COR-L47 (cell line): ENCODE measurements at places on chromosomes 13 and 19.

DNA sequence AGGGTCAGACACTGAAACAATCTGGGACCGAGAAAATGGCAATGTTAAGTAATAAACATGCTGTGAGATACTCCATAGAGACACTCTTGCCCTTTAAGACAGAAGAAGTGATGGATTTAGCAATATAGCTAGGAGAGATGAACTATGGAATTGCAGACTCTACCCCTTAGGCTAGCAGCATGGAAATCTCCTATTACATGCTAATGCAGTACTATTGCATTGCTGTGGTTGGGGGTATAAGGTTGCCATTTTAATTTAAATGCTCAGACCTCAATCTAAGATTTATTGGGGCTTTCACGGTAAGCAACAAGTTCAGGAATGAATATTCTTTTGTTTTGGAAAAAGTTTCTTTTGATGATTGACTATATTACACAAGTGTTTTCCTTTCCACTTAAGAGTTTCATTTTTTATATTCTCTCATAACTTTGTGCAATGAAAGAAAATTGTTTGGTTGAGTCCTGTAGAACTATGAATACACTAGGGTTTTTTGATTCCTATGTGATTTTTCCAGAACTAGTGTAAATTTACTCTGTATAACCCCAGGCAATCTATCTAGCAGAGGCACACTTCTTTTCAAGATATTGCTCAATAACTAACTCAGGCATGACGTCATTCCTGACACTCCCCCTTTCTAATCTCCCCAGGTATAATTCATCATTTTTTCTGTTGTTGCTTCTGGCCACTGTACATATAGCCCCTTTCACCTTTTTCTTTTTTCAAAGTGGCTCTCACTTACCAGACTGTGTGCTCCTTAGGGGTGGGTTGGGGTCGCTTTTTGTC is 394.7 kb upstream of the KLF12 start:
- DNase-seq: no peak

- no peak for DNase-seq
These were observed 91.8 kb downstream of the MIPEP start for GRCh38 chr13:23797276-23797903.

- DNase-seq: peak; percentile 88
These were observed 45.2 kb downstream of the CDADC1 start for GRCh38 chr13:49292742-49293486.

DNA sequence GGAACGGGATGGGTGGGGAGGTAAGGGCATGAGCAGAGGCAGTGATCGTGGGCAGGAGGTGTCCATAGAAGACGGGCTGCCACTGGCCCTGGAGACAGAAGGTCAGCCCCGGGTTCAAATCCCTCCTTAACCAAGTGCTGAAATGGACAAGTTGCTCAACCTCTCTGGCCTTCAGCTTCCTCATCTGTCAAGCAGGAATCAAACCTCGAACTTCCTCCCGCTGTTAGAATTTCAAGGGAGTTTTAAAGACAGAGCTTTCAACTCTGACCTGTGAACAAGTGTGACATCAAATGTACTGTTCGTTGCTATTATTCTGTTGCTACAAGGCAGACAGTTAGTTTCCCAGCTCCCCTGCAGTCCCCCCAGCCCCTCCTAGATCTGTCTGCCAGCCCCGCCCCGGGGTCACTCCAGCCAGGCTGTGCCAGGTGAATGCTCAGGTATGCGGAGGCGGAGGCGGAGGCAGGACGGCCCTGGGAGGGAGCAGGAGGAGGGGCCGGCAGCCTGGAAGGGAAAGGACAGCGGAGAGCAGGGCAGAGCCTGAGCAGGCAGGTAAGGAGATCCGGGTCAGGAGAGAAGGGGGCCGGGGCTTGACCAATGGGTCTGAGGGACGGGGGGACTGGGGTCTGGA is at the start of gene EPS8L1:
TSS of gene EPS8L1 (plus strand) at position 499 of the 628 bp plus-strand sequence. CDS start 576 bp downstream, outside the sequence.
- no peak for DNase-seq

DNA sequence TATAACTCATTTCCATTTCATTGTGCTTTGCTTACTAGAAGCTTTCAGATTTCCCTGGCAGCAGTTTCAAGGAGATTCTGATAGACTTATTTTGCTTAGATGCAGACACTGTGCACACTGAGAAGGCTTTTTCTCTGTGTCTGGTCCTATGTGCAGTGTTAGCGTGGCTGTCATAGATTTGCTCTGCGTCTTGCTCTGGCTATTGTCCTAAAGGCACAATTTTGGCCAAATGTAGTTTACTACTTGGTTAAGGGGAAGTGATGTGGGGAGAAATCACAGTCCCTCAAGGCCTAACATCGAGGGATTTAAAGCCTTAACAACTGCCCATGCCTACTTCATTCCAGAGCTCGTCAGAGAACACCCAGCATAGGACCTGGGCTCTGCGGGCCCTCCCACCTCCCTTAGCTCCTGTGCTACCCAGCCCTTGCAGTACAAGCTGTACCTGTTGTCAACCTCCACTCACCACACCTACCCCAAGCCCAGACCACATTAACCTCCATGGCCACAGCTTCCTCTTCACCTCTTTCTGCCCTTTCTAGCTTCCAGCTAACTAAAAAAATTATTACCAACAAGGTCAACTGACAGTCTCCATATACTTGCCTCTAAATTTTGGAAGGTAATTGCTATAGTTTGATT is 38.9 kb upstream of the KATNAL1 start:
- no peak for DNase-seq

DNA sequence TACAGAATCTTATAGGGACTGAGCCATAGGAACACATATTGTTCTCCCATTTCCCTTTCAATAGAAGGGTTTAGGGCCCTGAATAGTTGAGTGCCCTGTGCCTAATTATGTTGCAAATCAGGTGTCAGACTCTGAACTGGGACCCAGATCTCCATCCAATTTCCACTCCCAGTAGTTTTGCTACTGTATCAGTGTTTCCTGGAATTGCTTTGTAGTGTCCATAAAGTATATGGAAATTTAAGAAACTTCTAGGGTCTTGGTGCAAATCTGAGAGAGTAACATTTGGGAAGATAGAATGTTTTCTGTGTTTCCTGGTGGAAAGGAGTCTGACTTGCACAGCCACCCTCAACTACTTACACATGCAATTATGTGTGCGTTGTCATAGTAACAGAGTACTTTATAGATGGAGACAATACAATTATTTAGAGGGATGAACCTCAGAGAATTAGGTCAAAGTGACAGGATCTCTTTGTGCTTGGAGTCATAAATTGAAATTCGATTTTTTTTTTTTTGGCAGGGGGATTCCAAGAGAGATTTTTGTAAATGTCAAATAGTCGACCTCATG is 646 bp upstream of the SLC10A2 start:
- DNase-seq: no peak

DNA sequence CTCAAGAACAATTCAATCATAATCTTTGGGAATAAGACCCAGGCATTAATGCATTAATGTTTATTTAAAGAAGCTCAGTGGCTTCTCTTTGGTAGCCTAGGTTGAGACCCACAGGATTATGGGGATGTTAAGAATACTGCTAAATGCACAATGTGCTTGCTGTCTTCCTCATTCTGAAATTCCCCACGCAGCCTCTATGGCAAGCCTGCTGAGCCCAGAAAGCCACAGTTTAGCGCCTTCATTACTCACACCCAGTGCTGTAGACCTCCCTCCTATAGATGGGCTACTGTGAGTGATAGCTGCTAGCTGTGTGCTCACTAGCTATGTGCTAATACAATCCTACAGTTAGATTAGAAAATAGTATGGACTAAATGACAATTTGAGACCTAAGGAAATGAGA is 90.6 kb downstream of the TNFSF13B start:
- DNase-seq: no peak

DNA sequence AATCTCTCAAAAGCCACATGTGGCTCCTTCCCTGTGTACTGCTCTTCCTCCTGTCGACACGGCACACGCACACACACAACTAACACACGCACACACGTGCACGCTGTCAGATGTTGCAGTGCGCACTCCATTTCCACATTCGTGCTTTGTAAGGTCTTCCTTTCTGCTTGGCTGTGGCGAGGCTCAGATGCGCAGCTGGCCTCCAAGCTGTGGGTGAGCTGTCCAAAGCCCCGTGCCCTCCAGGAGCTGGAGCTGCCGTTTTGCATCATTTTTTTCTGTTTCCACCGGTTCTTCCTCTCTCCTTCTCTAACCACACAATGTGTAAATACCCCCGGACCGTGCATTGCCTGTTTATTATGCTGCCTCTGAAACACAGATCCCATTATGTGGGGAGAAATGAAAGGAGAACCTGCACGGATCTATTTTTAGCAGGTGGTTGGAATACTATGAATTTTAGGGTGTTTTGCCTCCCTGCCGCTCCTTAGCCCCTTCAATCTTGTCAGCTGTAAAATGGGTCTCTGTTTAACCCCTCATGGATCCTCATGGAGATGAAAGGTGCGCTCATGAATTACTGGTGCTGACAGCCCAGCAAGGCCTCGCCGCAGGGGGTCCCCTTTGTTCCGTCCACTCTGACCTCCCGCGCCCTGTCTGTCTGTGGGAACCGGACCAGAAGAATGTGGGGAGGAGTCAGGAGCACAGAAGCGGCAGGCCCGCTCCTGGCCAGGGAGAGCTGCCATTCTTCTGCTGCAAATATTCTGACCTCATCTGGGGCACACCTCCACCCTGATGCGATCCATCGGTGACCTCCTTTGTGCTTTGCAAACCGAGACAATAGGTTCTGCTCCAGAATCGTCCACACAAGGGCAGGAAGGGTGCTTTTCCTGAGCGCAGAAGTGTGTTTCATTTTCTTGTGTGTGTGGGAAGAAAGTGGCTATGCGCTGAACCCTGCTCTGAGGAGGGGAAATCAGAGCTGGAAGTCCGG is 137.7 kb downstream of the SOX1 start:
- no peak for DNase-seq

DNA sequence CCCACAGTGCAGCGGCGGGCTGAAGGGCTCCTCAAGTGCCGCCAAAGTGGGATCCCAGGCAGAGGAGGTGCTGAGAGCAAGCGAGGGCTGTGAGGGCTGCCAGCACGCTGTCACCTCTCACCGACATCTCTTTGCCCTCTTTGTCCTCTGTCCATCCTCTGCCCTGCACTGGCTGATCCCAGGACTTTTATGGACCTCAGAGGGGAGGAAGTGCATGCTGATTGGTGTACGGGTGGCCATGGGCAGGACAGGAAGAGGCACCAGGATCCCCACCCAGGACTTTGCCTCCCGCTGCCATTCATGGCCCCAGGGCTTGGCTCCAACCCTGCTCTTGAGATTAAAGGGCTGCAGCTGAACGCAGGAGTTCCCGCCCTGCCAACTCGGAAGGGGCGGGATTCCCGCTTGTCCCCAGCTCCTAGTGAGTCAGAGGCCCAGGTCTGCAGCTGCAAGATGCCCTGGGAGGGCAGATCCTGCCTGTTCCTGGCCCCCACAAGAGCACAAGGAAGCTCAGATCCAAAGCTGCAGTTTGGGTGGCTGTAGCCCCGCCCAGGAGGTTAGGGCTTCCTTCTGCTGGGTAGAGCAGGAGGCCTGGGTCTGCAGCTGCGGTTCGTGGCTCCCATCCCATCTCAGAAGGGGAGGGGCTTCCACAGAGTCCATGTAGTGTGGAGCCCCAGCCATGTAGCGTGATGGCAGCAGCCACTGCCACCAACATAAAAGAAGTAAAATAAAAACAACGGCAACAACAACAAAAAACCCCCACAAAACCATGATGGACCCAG is 1716.7 kb downstream of the SLITRK1 start:
- DNase-seq: no peak

- peak; percentile 35 for DNase-seq
These were observed 58.4 kb downstream of the ZIC5 start for GRCh38 chr13:99913167-99913566.

GRCh38 chr13:68292601-68293000 is 1062.5 kb upstream of the PCDH9 start:
- no peak for DNase-seq

DNA sequence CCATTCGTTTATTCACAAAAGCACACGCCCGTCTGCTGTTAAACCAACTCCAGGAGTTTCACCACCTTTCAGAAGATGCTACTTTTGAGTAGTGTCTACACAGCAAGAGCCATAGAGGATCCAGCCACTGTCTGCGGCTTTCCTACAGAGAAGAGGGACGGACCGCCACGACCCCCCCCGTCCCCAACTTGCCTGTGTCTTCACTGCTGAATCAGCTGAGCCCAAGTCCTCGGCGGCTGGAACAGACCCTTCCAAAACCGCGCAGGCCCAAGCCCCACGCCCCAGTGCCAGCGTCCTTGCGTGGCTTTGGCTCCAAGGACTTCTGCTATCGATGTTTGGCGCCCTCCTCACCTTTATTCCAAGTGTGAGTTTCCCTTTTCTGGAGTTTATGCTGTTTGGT is 65.1 kb downstream of the SPACA7 start:
- DNase-seq: no peak

DNA sequence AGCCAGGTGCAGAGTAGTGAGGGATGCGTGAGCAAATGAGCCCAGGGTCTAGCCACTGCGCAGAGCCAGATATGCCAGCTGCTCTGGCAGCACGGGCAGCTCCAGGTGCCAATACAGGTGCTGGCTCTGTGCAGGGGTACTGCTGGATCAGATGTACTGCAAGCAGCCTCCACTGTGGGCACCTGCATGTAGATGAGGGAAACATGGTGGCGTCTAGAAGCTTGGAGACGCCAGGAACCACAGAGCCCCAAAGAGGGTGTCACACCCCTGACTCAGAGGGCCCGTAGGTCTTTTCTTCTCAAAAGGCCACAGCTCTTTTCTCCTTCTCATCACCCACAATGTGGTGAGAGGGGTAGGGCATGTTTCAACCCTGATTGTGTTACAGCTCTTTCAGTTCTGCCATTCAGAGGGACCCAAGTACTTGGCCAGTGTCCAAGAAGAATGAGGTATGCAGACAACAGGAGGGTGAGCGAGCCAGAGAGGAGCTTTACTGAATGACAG is 244.4 kb upstream of the SLITRK1 start:
- DNase-seq: peak; percentile 65

DNA sequence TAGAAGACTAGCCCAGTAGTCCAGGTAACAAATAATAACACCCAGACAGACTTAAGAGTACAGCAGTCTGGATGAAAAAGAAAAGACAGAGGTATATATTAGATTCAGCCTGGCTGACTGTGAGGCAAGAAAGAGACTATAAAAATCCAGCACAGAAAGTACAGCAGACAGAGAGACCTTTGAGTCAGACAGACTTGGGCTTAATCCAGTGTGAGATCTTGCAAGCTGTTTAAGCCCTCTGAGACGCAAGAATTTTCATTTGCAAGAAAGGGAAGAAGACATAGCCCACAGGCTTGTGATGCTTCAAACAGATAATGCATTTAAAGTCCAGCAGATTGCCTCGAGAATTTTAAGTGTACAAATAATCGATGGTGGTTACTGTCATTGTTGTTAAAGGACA is 471.4 kb downstream of the LIG4 start:
- no peak for DNase-seq

- DNase-seq: peak; percentile 83
These were observed 17.5 kb upstream of the MEIS3 start for GRCh38 chr19:47436712-47437401.

- DNase-seq: no peak
These were observed 60.9 kb downstream of the ATP8A2 start for GRCh38 chr13:25432691-25433090.

DNA sequence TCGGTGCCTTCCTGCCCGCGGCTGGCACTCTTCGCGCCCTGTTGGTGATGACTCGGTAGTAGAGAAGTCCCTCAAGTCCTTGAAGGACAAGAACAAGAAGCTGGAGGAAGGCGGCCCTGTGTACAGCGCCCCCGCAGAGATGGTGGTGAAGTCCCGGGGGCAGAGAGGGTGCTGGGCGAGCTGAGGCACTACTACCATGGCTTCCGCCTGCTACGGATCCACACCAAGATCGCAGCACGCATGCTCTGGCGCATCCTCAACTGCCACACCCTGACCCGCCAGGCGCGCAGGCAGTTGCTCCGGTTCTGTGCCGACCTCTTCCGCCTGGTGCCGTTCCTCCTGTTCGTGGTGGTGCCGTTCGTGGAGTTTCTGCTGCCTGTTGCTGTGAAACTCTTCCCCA is 11.1 kb downstream of the ZSCAN1 start:
- no peak for DNase-seq

- DNase-seq: no peak
These were observed 1498.4 kb downstream of the EFNB2 start for GRCh38 chr13:105037110-105037509.

GRCh38 chr13:113044391-113045114 is 61.0 kb upstream of the F7 start:
- no peak for DNase-seq
